ENCODE measurements at places on chromosomes 2 and 18.

- DNase-seq: no peak
These were observed 58.3 kb downstream of the MTCL1 start for GRCh38 chr18:8763611-8764010.

DNA sequence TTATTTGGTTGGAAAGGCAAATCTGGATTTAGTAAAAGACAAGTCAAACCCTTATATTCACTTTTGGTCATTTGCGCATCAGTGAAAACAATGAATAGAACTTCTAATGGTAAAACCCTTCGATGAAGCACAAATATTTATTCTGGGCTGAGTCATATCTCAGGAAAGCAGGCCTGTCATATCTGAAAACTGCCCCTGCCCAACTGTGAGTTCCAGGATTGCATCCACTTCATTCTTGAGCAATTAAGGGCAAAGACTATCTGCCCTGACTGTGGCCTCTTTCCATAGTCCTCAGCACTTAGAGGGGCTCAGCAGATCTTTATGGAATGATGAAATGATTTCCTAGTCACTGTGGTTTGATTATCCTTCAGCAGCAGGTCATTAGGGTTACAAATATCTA is 795.2 kb upstream of the ID2 start:
- DNase-seq: no peak

DNA sequence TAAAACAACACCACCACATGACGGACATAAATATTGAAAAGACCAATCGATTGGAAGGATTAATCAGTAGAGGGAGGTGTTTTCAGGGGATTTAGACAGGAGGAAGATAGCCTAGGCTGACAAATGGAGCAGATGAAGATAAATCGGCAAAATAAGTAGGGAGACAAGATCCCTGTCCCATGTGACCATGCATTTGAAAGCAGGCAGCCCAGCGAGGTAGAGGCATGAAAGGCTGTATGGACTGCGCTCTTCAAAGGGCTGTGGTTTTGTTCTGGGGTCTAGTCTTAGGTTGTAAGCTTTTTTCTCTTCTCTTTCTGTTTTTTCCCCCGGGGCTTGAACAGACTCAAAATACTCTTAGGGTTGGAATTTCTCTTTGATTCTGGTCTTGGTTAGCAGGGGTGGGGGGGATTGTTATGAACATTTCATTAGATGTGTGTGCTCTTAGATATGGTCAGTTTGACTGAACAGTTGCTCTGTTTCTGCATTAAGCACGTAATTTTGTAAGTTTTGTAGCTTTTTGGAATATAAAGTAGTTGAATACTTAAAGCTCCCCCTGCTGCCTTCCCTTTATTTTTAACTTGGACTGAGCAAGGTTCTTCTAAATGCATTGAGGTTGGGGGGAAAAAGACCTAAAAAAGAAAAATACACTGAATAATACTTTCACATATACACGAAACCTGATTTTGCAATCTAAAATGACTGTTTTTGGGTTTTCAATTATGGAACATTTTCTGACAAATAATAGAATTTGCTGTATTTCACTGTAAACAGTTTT is 32.2 kb downstream of the ZNF532 start:
- DNase-seq: no peak

- DNase-seq: no peak
These were observed 307.9 kb downstream of the TXNL1 start for GRCh38 chr18:56330366-56331110.

GRCh38 chr18:46297621-46298020 is 193.4 kb downstream of the HAUS1 start:
- DNase-seq: no peak

GRCh38 chr2:222320436-222321395 is 21.9 kb upstream of the PAX3 start:
- DNase-seq: no peak

DNA sequence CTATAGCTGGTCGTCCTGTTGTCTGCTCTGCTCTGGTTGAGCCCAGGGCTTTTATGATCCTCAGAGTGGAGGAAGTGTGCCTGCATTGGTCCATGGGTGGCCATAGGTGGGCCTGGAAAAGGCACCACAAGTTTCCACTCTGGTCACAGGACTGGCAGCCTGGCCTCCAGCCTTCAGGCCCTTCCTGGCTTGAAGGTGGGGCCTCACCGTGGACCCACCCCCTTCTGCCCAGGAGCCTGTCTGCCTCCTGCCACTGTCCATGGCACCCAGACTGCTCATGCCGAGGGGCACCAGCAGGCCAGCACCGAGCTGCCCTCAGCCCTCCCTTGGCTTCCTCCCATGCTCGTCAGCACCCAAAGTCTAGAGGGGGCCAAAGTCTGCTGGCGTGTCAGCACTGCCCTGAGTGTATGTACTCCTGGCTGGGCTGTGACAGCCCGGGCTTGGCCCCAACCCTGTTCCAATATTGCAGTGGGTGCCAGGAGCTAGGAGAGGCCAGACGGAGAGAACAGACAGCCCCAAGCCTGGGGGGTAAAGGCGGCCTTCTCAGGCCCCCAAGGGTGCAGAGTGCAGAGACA is 529.4 kb downstream of the DCC start:
- no peak for DNase-seq

DNA sequence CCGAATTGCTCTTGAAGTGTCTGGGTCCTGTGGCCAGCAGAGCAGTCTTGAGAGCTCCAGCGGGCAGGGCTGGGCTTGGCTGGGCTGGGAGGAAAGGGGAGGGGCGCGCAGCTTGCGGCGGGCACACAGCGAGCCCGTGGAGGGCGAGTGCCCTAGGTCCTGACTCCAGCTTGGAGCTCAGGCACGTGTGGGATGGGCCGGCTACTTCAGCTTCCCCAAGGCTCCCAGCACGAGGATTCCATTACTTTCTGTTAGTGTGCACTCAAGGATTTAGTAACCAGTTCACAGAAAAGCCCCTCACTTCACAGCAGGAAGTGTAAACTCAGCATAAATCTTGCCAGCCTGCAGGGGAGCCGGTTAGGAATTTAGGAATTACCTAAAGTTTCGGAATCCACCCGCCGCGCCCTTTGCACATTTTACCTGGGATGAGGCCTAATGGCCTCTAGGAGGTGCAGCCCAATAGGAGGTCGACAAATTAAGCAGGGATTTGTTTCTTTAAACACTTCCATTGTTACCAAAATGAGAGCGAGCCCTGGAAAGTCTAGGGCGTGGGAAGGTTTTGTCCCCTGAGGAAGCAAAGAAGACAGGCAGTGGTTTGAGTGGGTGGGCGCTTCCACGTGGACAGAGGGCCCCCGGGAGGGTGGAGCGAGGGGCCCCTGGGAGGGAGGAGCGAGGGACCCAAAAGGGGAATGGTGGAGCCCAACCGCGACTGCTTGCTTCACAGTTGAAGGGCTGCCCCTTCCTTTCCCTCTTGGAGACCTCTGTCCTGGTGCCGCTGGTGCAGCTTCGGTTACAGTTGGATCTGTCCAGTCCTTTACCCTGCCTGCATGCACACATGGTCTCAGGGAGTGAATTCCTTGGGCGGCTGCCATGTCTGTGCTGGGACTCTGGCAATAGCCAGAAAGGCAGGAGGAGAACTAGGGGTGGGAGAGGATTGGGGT is 93.3 kb downstream of the CTAGE1 start:
- no peak for DNase-seq

GRCh38 chr18:56127322-56128099 is 510.9 kb downstream of the TXNL1 start:
- no peak for DNase-seq

DNA sequence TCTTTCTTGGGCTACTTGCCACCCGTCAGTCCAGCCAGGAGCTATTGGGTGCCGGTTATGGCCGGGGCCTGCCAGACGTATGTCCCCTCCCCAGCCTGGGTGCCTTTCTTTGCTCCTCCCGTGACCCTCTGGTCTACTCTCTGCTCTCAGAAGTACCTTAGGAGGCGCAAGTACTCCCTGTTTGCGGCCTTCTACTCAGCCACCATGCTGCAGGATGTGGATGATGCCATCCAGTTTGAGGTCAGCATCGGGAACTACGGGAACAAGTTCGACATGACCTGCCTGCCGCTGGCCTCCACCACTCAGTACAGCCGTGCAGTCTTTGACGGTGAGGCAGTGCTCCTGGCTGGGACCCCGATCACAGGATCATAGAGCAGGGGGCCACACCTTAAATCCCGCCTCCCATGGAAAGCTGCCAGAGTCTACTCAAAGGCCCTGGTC is 99.5 kb downstream of the DYSF start:
- DNase-seq: no peak

- no peak for DNase-seq
These were observed 353.2 kb downstream of the METTL4 start for GRCh38 chr18:2218101-2218500.

Data from cerebellar nuclear complex (tissue), 1 donor.